ENCODE measurements at places on chromosomes 3 and 15.

GRCh38 chr3:71537211-71537611 is 46.3 kb downstream of the FOXP1 start:
- no peak for DNase-seq
- peaks cover 9% of the 10 kb centered on the region for H3K4me1 ChIP-seq
- no peaks in the 10 kb centered on the region for H3K36me3 ChIP-seq
- H3K27ac ChIP-seq = no peak overlapping the region

DNA sequence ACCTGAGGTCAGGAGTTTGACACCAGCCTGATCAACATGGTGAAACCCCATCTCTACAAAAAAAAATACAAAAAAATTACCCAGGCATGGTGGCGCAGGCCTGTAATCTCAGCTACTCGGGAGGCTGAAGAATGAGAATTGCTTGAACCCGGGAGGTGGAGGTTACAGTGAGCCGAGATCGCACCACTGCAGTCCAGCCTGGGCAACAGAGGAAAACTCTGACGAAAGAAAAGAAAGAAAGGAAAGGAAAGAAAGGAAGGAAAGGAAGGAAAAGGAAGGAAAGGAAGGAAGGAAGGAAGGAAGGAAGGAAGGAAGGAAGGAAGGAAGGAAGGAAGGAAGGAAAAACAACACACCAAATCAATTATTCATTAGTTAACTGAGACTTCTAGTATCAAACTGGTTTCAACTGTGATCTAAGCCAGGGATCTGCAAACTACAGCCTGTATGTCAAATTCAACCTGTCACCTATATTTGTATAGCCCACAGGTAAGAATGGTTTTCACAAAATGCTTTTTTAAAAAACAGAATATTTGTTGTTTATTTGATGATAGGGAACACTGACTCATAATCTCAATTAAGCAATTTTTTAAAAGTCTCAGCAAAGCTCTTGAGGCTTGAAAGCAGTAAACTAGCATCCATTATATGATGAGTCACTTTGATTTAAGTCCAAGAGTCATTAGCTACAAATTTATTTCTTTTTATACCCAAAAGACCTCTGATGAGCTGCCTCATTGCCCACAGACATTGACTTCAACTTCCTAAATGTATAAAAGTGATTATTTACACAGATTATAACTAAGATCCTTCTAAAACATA is 127.6 kb downstream of the TBL1XR1 start:
- DNase-seq = no peak
- H3K27me3 ChIP-seq = no peaks in the 10 kb centered on the region
- no peak overlapping the region for H3K27ac ChIP-seq
- peaks cover 21% of the 10 kb centered on the region for H3K36me3 ChIP-seq
- H3K4me1 ChIP-seq = peaks cover 18% of the 10 kb centered on the region

GRCh38 chr3:36874424-36874823 is 70.4 kb downstream of the TRANK1 start:
- peaks cover 27% of the 10 kb centered on the region for H3K36me3 ChIP-seq
- H3K4me1 ChIP-seq = peaks cover 31% of the 10 kb centered on the region
- no peaks in the 10 kb centered on the region for H3K27me3 ChIP-seq
- H3K27ac ChIP-seq = no peak overlapping the region
- H3K4me3 ChIP-seq = no peak overlapping the region
- DNase-seq = no peak

GRCh38 chr15:78672285-78673014 is 31.4 kb upstream of the CHRNB4 start:
- DNase-seq = no peak
- peaks cover 10% of the 10 kb centered on the region for H3K27me3 ChIP-seq
- no peak overlapping the region for H3K4me3 ChIP-seq
- H3K27ac ChIP-seq = no peak overlapping the region
- no peaks in the 10 kb centered on the region for H3K36me3 ChIP-seq
- H3K4me1 ChIP-seq = no peaks in the 10 kb centered on the region

- H3K4me1 ChIP-seq = no peaks in the 10 kb centered on the region
- no peaks in the 10 kb centered on the region for H3K27me3 ChIP-seq
- H3K27ac ChIP-seq = no peak overlapping the region
- H3K4me3 ChIP-seq = no peak overlapping the region
These were observed 38.2 kb downstream of the MAGI1 start for GRCh38 chr3:66000506-66000905.

Measured in activated CD8-positive, alpha-beta memory T cell treated with anti-CD3 and anti-CD28 coated beads, Interleukin-2, amount 10 ng/mL, durations not matched to agents 7 days and 5 days (primary cell).